ENCODE measurements at places on chromosomes 16 and 17. TPM values are rescaled to one million over a fixed set of nuclear protein-coding genes. Genes with fewer than 3 reads are reported as not detected.

- H3K4me1 ChIP-seq, result peaks cover 21% of the 10 kb centered on the region
- no peak overlapping the region for H3K4me3 ChIP-seq
- peak; percentile 49 for DNase-seq
These were observed 5.6 kb upstream of the TBX2 start for GRCh38 chr17:61393904-61394629.

DNA sequence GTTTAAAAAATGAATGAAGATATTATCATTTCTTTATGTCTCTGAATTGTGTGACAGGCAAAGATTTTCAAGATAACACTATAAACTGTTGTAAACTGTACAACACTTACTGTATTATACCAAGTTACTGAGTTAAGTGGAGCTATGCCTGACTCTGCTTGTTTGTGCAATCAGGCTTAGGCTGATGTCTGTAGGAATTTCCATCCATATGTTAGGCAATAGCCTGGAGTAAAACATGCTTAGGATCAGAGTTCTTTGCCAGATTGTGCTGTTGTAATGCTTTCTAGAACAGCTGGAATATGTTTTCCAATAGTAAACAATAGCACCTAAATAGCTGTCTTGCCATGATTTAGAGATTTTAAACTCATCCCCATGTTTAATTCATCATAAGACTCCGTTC, 1496.7 kb downstream of the CDH11 start:
- no peak overlapping the region for H3K27ac ChIP-seq
- no peaks in the 10 kb centered on the region for H3K36me3 ChIP-seq
- no peak overlapping the region for H3K4me3 ChIP-seq
- H3K4me1 ChIP-seq, result no peaks in the 10 kb centered on the region

DNA sequence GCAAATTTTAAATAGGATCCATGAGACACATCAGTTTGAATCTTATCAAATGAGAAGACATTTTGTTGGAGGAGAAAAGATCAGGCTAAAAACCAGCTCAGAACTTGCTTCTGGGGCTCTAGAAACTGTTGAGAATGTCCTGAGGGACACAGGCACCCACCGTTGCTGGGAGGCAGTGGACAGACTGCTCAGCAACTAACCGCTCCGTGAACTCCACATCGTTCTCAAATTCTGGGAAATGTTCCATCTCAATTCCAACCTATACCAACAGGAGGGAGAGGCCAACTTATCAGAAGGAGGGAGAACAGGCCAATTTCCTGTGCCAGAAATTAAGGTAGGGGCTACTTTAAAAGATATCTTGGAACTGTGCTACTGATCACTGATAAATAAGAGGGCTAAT, 8.3 kb downstream of the TAT start:
- H3K27me3 ChIP-seq, result no peaks in the 10 kb centered on the region
- H3K4me3 ChIP-seq, result no peak overlapping the region
- DNase-seq, result peak; percentile 53
- H3K27ac ChIP-seq, result no peak overlapping the region

GRCh38 chr17:56291226-56291805, 138.0 kb downstream of the ANKFN1 start:
- H3K36me3 ChIP-seq, result no peaks in the 10 kb centered on the region
- no peak overlapping the region for H3K27ac ChIP-seq

GRCh38 chr17:76716146-76716838, 5.5 kb upstream of the MXRA7 start:
- peaks cover 55% of the 10 kb centered on the region for H3K4me1 ChIP-seq
- peak overlapping the region; percentile 60 for H3K27ac ChIP-seq
- no peaks in the 10 kb centered on the region for H3K27me3 ChIP-seq
- H3K36me3 ChIP-seq, result peaks cover 83% of the 10 kb centered on the region

- H3K27ac ChIP-seq, result peak overlapping the region; percentile 56
- peaks cover 50% of the 10 kb centered on the region for H3K4me1 ChIP-seq
- no peak for DNase-seq
- H3K36me3 ChIP-seq, result peaks cover 7% of the 10 kb centered on the region
These were observed 908 bp downstream of the FKBP10 start for GRCh38 chr17:41813699-41814124.

- H3K27me3 ChIP-seq, result no peaks in the 10 kb centered on the region
- DNase-seq, result no peak
- H3K27ac ChIP-seq, result no peak overlapping the region
- H3K4me1 ChIP-seq, result peaks cover 11% of the 10 kb centered on the region
- peaks cover 39% of the 10 kb centered on the region for H3K36me3 ChIP-seq
These were observed 39.3 kb downstream of the TADA2A start for GRCh38 chr17:37446027-37446426.

- H3K4me1 ChIP-seq, result peaks cover 72% of the 10 kb centered on the region
- H3K27me3 ChIP-seq, result no peaks in the 10 kb centered on the region
- H3K36me3 ChIP-seq, result no peaks in the 10 kb centered on the region
- H3K27ac ChIP-seq, result no peak overlapping the region
- no peak overlapping the region for H3K4me3 ChIP-seq
- DNase-seq, result no peak
These were observed 49.1 kb upstream of the SLC25A19 start for GRCh38 chr17:75338335-75338734.

DNA sequence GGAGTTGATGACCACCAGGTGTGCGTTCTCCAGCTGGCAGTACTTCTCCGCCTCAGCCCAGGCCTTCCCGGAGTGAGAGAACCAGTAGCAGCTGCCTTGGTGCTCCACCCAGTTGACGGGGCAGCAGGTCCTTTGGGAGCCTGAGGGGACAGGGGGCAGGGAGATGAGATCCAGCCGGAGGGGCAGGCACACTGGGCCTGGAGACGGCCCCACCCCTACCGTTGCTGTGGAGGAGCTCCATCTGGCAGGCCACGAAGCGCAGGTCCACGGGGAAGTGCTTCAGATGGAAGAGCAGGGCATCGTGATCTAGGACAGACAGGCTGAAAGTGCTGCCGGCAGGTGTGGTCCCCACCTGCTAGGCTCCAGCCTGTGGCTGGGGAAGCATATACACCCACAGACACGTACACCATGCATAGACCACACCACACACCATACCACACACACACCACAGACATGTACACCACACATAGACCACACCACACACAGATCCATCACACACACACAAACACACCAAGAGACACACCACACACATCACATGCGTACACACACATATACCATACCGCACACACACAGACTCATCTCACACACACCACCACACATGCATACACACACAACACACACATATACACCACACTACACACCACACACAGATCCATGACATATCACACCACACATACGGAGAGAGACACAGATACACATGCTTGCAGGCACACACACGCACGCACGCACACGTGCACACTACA, 7.4 kb downstream of the ASGR2 start:
- H3K4me1 ChIP-seq, result no peaks in the 10 kb centered on the region
- no peaks in the 10 kb centered on the region for H3K27me3 ChIP-seq
- no peaks in the 10 kb centered on the region for H3K36me3 ChIP-seq
- no peak overlapping the region for H3K27ac ChIP-seq
- no peak overlapping the region for H3K4me3 ChIP-seq

DNA sequence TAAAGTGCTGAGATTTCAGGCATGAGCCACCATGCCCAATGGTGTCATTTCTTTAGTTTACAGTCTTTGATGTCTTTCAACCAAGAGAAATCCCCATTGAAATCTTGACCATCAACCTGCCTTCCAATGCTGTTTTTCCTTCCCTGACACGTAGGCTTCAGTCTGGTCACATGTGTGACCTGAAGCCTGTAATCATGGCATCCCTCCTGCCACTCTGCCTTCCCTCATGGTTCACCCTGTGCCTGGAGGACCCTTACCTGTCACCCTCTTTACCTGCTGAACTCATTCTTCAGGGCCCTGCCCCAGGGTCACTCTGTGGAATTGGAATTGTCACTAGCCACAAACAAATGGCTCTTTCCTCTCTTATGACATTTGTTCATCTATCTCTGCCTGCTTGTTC, 18.1 kb upstream of the ARHGAP23 start:
- no peaks in the 10 kb centered on the region for H3K27me3 ChIP-seq
- H3K4me3 ChIP-seq, result no peak overlapping the region
- no peaks in the 10 kb centered on the region for H3K36me3 ChIP-seq
- peaks cover 5% of the 10 kb centered on the region for H3K4me1 ChIP-seq
- DNase-seq, result no peak
- no peak overlapping the region for H3K27ac ChIP-seq

- no peak overlapping the region for H3K27ac ChIP-seq
- H3K4me1 ChIP-seq, result peaks cover 91% of the 10 kb centered on the region
- H3K36me3 ChIP-seq, result no peaks in the 10 kb centered on the region
- H3K27me3 ChIP-seq, result no peaks in the 10 kb centered on the region
- DNase-seq, result no peak
These were observed 44.5 kb downstream of the CUEDC1 start for GRCh38 chr17:57910462-57911420.

GRCh38 chr17:79597996-79598895, 12.6 kb downstream of the RBFOX3 start:
- DNase-seq, result no peak
- H3K27me3 ChIP-seq, result peaks cover 51% of the 10 kb centered on the region
- no peaks in the 10 kb centered on the region for H3K4me1 ChIP-seq
- H3K27ac ChIP-seq, result no peak overlapping the region
- no peaks in the 10 kb centered on the region for H3K36me3 ChIP-seq

- no peaks in the 10 kb centered on the region for H3K27me3 ChIP-seq
- DNase-seq, result no peak
These were observed 59.9 kb upstream of the ATF7IP2 start for GRCh38 chr16:10325783-10326543.

DNA sequence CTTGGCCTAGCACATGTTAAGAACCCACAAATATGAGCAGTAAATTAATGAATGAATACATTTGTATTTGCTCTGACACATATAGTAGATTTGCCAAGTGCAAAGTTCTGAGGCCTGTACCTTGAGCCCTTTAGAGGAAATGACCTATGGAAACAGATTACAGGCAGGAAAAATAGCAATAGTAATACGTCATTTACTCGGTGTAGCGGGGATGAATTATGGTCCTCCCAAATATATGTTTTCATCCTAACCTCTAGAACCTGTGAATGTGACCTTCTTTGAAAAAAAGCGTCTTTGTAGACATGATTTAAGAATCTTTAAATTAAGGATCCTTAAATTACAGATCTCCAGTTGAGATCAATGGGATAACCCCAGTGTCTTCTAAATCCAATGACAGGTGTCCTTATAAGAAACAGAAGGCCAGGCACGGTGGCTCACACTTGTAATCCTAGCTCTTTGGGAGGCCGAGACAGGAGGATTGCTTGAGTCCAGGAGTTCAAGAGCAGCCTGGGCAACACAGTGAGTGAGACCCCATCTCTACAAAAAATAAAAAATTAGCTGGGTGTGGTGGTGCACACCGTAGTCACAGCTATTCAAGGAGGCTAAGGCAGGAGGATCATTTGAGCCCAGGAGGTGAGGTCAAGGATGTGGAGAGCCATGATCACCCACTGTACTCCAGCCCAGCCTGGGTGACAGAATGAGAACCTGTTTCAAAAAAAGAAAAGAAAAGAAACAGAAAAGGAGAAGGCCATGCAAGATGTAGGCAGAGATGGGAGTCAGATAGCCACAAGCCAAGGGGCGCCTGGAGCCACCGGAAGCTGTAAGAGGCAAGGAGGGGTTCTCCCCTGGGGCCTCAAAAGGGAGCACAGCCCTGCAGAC, 5.1 kb upstream of the ITPRIPL2 start:
- no peaks in the 10 kb centered on the region for H3K27me3 ChIP-seq
- peaks cover 60% of the 10 kb centered on the region for H3K4me1 ChIP-seq
- peak overlapping the region; percentile 32 for H3K27ac ChIP-seq
- H3K4me3 ChIP-seq, result no peak overlapping the region
- peak; percentile 64 for DNase-seq

- no peaks in the 10 kb centered on the region for H3K36me3 ChIP-seq
- H3K27me3 ChIP-seq, result no peaks in the 10 kb centered on the region
- no peak overlapping the region for H3K4me3 ChIP-seq
- H3K4me1 ChIP-seq, result no peaks in the 10 kb centered on the region
- no peak for DNase-seq
These were observed 586 bp downstream of the CACNG1 start for GRCh38 chr17:67044940-67045339.

DNA sequence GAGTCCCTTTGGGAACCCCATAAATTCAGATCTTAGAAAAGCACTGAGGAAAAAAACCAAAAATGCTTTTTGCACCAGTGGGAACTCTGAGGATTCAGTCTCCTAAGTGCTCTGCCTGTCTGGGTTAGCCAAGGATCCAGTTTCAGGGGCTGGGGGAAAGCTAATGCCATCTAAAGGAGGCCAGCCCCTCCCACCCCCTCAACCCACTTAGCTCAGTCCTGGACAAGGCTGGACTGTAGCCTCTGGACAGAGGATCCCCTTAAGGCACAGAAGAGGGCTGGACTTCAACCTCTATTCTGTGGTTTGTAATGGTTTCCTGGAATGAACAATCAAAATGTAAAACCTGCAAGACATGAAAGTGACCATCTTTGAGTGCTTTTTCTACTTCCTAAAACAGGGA, 356.1 kb upstream of the ZFHX3 start:
- no peaks in the 10 kb centered on the region for H3K36me3 ChIP-seq
- no peaks in the 10 kb centered on the region for H3K4me1 ChIP-seq
- H3K27me3 ChIP-seq, result no peaks in the 10 kb centered on the region
- H3K4me3 ChIP-seq, result no peak overlapping the region
- DNase-seq, result no peak

Gene NPIPA8
- total RNA-seq, result not detected

Gene SGCA
- total RNA-seq, result 21.4 TPM

GRCh38 chr17:65539630-65540266, 21.7 kb downstream of the AXIN2 start:
- no peak for DNase-seq
- H3K4me3 ChIP-seq, result no peak overlapping the region
- H3K4me1 ChIP-seq, result peaks cover 35% of the 10 kb centered on the region
- peaks cover 63% of the 10 kb centered on the region for H3K36me3 ChIP-seq
- H3K27me3 ChIP-seq, result no peaks in the 10 kb centered on the region

Gene ABCC11
- total RNA-seq, result 0.73 TPM

DNA sequence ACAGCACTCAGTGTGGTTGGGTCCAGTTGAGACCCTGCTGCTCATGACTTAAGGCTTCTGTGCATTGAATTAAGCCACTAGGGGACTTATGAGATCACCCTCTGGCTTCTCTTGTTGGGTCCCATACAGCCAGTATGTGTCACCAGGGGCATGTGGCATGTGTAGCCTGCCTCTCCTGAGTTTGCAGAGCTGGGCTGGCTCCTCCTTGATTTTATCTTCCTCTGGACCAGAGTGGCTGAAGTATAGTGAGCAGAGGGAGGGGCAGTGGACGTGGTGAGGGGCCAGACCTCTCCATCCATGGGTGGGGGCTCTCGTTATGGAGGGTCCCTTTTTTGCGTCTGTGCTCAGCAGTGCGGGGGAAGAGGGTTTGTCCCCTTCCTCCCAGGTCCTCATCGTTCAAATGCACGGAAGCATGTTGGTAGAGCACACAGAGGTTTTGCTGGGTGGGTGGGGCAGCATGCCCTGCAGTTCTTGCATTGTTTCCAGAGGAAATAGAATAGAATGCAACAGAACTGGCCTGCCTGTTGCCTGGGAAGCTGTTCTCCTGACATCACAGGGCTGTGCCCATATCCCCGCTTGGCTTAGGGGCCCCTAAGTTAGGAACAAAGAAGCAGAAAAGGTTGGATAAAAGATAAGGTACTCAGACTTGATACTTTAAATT, 77.4 kb downstream of the SPECC1 start:
- H3K4me3 ChIP-seq, result no peak overlapping the region
- DNase-seq, result no peak
- no peak overlapping the region for H3K27ac ChIP-seq

Gene PRR15L
- 49.6 TPM for total RNA-seq

- H3K4me3 ChIP-seq, result no peak overlapping the region
- peak overlapping the region; percentile 67 for H3K27ac ChIP-seq
- H3K36me3 ChIP-seq, result no peaks in the 10 kb centered on the region
- peaks cover 39% of the 10 kb centered on the region for H3K4me1 ChIP-seq
- H3K27me3 ChIP-seq, result peaks cover 92% of the 10 kb centered on the region
These were observed 84.9 kb upstream of the CBX4 start for GRCh38 chr17:79923974-79924638.

Gene SENP3
- 54.8 TPM for total RNA-seq

Measured in stomach (tissue), 19 donors.